H7 (cell line): ENCODE measurements at places on chromosomes 6 and 20. TPM values are rescaled to one million over a fixed set of nuclear protein-coding genes. Genes with fewer than 3 reads are reported as not detected.

Gene TRIM31
- total RNA-seq: not detected in 2 replicates

GRCh38 chr20:39421571-39422105 is 459.5 kb downstream of the DHX35 start:
- DNase-seq: no peak

- DNase-seq: no peak
Measured at GRCh38 chr6:143937668-143937970, 70.4 kb downstream of the PLAGL1 start.

Gene NRN1
- total RNA-seq: 0.63 TPM in 1 of 2 replicates, not detected in the other

Gene C6orf15
- total RNA-seq: not detected in 2 replicates

Gene PACRG
- 0.07 and 0.52 TPM in 2 replicates for total RNA-seq

DNA sequence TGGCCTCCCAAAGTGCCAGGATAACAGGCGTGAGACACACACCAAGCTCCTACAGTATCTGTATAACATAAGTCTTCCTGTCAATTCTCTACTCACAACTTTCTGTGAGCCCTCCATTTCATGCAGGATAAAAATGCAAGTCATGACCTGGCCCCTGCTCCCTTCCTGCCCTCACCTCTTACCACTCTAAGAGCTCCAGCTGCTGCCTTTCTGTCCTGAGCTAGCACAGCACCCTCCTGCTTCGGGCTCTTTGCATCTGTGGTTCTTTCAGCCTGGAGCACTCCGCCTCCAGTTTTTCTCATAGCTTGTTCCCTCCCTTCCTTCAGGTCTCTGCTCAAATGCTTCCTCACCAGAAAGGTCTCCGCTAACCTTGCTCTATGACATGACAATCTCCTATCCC is 23.7 kb upstream of the TRPC4AP start:
- DNase-seq: no peak

DNA sequence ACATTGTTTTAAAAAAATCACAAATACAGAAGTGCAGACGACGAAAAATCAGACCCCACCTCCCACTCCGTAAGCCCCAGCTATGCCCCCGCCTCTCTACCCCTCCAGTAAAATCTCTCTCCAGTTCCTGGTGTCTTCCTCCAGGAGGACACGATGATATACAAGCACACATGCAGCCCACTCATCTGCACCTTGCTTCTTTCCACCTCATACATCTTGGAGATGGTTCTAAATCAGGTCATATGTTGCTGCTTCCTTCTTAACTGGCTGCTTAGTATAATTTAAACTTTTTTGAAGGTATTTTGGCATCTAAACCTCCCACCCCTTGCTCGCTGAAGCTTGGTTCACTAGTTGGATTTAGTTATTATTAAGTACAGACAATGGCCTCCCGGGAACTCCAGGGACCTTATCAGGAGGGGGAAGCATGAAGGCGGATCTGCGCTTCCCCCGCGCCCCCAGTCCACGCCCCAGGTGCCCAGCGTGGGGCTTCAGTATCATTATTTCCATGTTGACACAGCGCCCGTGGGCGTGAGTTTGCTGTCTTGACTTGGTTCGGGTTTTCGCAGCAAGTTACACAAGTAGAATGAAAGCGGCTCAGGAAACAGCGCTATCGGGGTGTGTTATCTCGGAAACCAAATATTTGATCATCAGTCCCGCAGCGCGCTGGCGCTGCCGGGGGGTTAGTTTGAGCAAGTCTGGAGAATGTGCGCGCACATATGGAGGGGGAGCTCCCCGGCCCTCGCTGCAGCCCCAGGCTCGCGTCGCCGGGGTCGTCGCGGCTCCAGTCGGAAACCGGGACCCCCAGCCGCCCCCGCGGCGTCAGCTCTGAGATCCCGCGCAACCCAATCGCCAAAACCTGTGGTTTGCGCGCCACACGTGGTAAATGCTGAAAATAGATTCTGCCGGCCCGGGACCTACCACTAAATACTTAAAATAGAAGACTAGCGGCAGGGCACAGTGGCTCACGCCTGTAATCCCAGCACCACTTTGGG is 2.3 kb downstream of the BMP7 start:
- DNase-seq: peak; percentile 75

DNA sequence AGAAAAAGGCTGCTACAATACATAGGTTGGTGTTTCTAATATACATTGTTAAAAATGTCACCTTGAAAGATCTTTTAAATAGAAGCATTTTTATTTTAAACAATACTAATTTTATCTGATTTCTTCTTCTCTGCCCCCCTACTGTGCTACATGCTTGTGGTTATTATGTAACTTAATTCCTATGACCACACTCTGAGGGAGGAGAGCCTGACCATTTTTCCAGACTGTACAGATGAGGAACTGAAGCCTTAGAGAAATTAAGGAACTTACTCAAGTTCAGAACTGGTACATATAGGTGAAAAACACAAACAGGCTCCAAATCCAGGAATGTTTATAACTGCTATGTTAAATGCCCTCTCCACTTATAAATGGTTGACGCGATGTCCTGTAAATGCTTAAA is 43.4 kb upstream of the ARHGAP18 start:
- DNase-seq: no peak

DNA sequence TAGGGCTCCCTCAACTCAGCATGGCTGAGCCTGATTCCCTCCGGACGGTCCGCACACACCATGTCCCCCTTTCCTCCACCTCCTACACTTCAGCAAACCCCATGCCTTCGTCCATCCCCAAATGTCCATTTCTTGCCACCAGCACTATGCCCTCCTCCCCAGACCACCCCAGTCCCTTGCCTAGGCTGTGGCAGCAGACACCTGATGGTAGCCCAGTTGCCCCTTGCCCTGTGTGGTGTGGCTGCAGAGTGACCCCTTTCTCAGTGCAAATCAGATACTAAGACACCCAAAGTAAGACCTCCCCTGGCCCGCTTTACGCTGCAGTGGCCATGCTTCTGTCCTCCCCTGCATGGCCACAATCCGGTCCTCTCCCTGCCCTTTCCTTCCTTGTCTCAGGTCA is 34.1 kb upstream of the CD93 start:
- DNase-seq: no peak

Gene CHRNA4
- 2.0 TPM in 2 replicates for total RNA-seq

- no peak for DNase-seq
Measured at GRCh38 chr20:24987244-24987643, 5.3 kb downstream of the APMAP start.

- no peak for DNase-seq
Measured at GRCh38 chr20:18003897-18004296, 35.1 kb downstream of the MGME1 start.

- DNase-seq: no peak
Measured at GRCh38 chr6:135801755-135802465, 49.6 kb upstream of the PDE7B start.

DNA sequence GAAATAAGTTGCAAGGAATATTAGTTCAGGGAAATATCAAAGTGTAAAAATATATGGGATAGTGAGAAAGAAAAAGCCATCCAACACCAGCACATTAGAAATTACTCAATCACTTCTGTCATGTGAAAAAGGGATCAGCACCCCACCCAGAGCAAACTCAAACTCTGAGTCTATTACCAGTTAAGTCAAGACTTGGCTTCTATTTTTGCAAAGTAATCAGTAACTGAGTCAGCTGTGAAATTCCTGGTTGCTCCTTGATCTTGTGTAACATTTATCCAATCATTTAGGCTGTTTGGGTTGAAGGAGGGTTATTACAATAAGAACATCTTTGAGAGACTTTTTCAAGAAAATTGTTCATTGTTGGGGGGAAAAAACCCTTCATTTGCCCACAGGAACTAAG is 51.2 kb downstream of the SLC22A23 start:
- DNase-seq: no peak

- DNase-seq: no peak
Measured at GRCh38 chr6:45613656-45614055, 235.9 kb upstream of the SUPT3H start.

Gene PLTP
- total RNA-seq: 87.3 and 104 TPM in 2 replicates

Gene HECA
- 4.4 and 7.4 TPM in 2 replicates for total RNA-seq

DNA sequence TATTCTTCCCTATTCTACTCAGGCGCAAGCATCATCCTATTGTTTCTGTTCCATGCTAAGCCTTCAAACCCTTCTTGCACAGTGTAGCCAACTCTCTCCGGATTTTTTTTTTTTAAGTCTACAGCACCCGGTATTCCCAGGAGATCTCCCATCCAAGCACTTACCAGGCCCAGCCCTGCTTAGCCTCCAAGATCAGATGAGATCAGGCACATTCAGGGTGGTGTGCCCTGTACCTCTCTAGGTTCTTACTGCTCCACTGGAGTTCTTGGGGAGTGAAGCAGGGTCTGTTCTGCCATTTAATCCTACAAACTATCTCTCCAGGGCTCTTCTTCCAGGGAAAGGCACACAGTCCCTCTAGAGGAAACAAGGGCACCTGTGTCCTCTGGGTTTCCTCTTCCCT is 14.9 kb upstream of the NUP153 start:
- DNase-seq: no peak

- DNase-seq: no peak
Measured at GRCh38 chr6:61953851-61954250, 332.2 kb downstream of the KHDRBS2 start.

Gene ZNF165
- 2.1 and 3.5 TPM in 2 replicates for total RNA-seq

GRCh38 chr6:11232770-11233626 is 530 bp upstream of the NEDD9 start:
- DNase-seq: peak; percentile 55

Gene RHAG
- total RNA-seq: 0.07 TPM in 1 of 2 replicates, not detected in the other

Gene UNC93A
- total RNA-seq: 2.0 and 2.5 TPM in 2 replicates

Gene PRELID3B
- total RNA-seq: 29.5 and 36.3 TPM in 2 replicates

GRCh38 chr20:48799328-48800105 is 28.3 kb downstream of the PREX1 start:
- DNase-seq: no peak

- no peak for DNase-seq
Measured at GRCh38 chr20:55881204-55881603, 124.1 kb downstream of the CBLN4 start.

Gene CASS4
- total RNA-seq: not detected in 2 replicates

- DNase-seq: no peak
Measured at GRCh38 chr6:24079076-24079475, 46.9 kb upstream of the NRSN1 start.

DNA sequence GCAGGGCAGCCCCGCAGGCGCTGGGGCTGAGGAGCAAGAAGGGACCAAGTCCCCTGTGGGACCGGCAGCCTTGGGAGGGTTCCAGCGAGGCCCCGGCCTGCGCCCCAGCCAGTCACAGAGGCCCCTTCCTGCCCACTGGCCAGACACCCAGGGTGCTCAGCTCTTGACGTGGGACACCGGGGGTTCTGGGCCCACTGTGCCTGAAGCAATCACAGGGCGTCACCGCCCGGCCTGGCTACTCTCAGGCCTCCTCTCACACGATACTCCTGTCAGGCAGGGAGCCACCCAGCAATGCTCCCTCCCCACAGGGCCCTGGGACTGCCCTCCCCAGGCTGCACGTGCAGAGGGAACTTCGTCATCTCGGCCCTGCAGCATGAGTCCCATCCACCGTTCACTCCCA is 14.5 kb downstream of the TAF4 start:
- DNase-seq: peak; percentile 49

GRCh38 chr6:56770011-56770520 is 127.4 kb upstream of the DST start:
- no peak for DNase-seq

GRCh38 chr6:107624541-107624940 is 134.6 kb downstream of the SOBP start:
- no peak for DNase-seq

Gene OPN5
- total RNA-seq: not detected in 2 replicates

- no peak for DNase-seq
Measured at GRCh38 chr20:8215361-8215781, 83.3 kb downstream of the PLCB1 start.

DNA sequence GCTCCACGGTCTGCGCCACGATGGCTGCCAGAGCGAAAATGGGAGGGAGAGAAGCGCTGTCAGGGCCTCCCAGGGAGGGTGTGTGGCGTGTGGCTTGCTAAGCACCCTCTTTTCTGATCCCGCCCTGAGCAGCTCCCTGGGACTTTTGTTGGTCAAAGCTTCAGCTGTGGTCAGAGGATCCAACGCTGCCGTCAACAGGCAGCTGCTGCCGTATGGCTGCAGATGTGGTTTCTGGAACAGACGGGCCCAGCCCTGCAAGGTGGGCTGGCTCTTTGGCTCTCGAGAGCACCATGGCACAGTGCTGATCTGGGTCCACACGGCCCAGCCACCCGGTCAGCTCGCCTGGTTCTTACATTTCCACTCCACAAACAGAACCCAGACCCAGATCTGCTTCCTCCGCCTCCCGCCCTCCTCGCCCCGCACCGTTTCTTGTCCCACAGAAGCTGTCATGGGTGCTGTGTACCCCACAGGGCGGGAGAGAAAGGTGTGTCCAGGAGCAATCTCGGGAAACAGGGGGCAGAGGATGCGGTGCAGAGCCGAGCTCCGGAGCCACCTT is 86.0 kb upstream of the BHLHE23 start:
- no peak for DNase-seq

DNA sequence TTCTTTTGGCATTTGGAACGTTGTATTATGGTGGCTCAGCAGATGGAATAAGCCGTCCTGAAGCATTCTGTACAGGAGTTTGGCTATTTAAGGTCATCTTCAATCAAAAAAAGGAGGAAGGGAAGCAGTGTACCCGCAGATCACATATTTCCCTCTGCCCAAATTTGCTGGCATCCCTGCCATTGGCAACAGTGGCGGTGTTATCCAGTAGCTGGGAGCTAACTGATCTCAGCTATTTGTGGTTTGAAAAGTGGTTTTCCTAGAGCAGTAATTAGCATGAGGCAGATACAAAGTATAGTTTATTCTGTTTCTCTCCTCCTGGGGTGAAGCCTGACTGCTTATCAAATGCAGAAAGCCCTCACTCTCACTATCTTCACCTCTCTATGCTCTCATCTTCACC is 576.8 kb downstream of the QKI start:
- DNase-seq: no peak

- DNase-seq: no peak
Measured at GRCh38 chr20:725491-725890, 42.8 kb downstream of the SLC52A3 start.

Gene ULBP1
- total RNA-seq: 0.28 and 0.33 TPM in 2 replicates

- no peak for DNase-seq
Measured at GRCh38 chr20:40476461-40476860, 212.6 kb downstream of the MAFB start.

Gene ECT2L
- 0.03 TPM in 1 of 2 replicates, not detected in the other for total RNA-seq

DNA sequence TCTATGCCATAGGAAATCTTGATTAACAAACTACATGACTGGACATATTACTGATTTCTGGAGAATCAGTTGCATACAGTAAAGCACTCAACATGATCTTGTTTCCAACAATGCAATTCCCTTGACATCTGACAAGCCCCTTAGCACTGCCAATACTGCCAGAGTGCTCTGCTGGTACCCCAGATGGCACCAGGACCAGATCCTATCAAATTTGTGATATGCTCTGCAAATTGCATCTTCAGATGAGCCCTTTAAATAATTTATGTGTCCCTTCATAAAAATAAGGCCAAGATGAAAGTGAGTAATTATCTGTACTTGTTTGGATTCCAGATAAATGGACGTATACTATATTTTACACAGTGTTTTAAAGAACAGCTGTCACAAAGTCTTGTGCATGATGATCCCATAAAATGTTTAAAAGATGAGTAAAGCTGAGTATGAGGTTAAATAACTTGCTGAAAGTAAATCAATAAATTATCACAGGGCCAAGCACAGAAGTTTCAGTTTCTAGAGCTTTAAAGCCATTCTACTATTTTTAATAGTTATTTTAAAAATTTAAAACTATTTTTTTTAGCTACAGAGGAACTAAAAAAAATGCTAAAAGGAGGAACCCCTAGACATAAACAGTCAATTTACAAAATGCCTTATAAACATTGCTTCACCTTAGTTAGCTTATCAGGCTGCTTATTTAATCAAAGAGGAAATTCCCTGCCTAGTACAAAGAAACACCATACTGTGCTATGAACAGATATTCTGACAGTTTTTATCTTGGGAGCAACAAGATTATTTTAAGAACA is 42.1 kb downstream of the NUDT3 start:
- no peak for DNase-seq

- no peak for DNase-seq
Measured at GRCh38 chr6:131015630-131016263, 47.3 kb downstream of the EPB41L2 start.

Gene RIPOR2
- total RNA-seq: 0.22 and 0.31 TPM in 2 replicates
